Activated CD4-positive, CD25-positive, alpha-beta regulatory T cell treated with anti-CD3 and anti-CD28 coated beads, Interleukin-2, amount 50 U/mL, for 72 hours (primary cell): ENCODE measurements at places on chromosomes 1 and 21.
A peak's percentile ranks its signal among the peaks of the same experiment; 100 is the strongest.

DNA sequence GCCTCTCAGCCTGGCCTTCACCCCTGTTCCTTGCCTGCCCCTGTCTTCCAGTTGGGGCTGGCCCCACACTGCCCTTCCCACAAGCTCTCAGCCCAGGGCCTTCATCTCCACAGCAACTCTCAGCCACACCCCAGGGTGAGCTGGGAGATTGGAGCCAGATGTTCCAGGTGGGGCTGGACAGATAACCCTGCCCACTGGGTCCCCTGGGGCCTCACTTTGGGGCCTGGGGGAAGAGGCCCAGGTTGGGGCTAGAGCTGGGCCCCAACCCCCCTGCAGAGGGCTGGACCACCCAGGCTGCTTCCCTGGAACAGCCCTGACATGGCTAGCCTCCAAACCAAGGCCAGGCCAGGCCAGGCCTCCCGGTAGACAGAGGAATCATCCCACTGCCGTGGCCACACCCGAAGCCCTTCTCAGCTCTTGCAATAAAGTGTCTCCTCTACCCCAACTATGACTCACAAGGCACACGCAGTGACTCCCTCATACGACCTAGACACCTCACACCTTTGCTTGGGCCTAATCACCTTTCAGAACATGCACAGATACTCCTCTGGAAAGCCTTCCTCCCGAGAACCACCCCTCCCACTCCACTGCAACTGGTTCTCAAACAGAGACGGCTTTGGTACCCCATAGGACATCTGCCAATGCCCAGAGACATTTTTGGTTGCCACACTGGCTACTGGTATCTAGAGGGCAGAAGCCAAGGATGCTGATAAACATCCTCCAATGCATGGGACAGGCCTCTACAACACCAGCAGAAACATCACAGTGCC is 22.2 kb downstream of the SLC2A1 start:
- DNase-seq: no peak

GRCh38 chr21:28884481-28884880 is 108.2 kb downstream of the LTN1 start:
- DNase-seq: no peak

DNA sequence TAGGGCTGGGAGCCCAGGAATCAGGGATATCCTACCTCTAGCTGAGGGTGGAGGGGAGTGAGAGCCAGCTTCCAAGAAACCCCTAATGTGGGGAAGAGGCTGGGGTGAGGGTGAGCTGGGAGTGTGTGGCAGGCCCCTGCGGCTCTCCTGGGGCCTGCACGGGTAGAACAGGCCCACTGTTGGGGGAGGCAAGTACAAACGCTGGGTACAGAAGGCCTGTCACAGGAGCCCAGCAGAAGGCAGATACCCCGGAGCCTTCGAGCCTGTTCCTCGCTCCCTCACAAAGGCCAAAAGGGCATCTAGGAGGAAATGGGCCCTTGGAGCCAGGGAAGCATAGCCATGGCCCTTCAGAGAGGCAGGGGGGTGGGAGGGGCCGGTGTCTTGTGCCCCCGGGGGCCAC is 13.7 kb downstream of the CELF3 start:
- DNase-seq: no peak

DNA sequence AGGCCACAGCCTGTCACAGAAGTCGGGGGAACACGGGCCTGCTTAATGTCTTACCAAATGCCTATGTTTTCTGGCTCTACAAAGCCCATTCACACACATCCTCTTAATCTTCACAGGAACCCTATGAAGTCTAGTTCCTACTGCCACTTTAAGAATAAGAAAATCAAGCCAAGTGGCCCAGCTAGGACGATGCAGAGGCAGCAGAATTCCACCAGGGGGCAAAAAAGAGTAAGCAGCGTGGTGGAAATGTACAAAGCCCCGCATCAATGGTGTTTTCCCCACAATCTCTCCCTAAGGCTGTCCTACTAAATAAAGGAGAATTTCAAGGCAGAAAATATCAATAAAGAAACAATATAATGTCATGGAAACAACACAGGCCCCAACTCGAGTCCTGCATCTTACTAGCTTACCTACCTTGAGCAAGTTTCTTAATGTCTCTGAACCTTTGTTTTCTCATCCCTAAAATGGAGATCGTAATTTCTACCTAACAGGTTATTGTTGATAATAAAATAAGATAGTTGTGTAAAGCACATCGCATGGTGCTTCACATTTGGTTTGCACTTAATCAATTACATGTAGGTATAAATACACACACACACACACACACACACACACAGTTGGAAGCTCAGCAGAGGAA is 21.4 kb downstream of the SEC16B start:
- no peak for DNase-seq

DNA sequence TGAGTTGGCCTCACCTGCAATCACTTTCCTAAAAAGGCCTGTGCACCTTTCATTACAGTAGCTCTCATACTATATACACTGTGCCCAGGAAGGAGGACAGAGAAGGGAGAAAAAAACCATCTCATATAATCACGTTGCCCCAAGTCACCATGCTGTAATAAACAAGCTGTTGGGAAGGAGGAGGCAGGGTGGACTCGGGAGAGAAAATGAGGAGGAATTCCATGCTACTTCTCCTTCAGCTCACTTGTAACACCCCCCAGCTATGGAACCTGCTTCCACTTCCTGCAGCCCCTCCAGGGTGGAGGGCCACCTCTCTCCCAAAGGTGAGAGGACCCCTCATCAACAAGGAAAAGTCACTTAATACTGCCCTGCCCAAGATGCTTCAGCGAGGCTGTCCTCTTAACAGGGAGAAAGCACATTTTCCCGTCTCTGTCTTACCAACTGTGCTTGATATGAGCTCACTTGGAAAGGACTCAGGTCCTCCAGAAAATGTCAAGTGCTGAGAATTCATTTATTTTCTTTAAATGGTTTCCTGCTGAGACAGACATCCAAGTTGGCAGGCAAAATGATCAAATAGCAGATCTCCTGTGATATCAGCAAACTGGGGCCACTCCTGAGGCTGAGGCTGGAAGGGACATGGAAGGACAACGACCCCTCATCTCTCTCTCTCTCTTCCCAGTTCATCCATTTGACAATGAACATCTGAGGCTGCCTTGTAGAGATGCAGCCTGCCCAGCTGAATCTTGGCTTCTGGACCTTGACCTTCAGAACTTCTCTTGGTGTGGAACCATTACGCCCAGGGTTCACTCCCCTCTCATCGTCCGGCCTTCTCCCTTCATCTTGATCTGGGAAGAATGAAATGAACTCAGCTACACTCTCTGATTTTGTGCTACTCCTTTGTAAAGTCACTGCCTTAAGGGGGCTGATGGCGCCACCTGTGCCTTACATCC is 54.0 kb downstream of the CAPN9 start:
- DNase-seq: no peak

DNA sequence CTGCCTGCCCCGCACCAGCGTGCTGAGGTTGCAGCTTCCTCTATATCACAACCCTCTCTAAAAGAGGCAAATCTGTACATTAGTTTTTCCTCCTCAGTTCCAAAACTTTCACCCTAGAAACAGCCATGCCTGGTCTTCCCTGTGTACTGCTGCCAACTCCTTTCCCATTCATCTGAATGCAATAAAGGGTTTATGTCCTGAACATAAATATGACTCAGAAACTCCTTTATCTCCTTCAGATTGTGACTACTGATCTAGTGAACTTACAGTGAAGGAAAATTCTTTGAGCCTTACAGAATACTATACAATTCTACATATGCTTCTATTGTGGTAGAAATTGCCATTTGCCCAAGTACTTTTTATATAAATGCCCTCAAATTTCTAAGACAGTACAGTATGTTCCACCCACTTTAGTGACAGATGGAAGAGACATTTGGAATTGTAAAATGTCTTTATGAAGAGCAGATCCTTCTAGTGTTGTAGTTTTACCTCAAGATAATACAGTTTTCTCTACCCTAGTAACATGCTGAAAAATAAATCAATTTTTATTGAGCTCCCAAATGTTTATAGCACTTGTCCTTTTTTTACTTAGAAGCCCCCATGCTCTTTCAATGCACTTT is 345.1 kb upstream of the SNX7 start:
- DNase-seq: no peak

DNA sequence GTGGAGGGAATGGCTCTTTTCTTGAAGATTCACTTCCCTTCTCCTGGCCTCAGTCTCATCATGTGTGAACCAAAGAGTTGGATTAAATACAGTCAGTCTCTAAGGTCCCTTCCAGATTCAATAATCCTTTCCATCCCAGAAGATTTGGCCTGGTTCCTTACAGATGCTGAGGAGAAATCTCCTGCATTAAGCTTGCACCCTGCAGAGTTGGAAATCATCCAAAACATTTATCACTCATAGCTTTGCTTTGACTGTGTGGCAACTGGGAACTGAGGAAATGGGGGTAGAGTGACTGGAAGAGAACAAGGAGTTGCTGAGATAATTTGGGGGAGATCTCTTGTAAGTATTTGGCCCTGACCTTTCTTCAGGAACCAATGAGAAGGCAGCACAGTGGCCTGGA is 220.5 kb upstream of the SGIP1 start:
- DNase-seq: no peak

GRCh38 chr1:20705203-20705755 is 12.5 kb downstream of the KIF17 start:
- no peak for DNase-seq

DNA sequence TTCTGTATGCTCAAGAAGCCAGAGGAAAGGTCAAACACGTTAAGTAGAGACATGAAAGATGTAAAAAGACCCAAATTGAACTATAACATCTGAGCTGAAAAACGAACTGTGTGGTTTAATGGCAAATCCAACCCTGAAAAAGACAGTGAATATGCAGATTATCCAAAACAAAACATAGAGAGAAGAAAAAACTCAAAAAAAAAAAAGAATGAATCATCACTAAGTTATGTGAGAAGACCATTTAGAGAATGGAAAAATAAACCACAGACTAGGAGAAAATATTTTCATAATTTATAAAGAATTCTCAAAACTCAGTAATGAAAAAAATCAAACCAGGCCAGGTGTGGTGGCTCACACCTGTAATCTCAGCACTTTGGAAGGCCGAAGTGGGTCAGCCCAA is 253.3 kb downstream of the PLPP3 start:
- DNase-seq: no peak

GRCh38 chr1:32361674-32362473 is 411 bp downstream of the FAM229A start:
- DNase-seq: no peak

GRCh38 chr1:54376430-54377039 is 29.7 kb downstream of the SSBP3 start:
- peak; percentile 44 for DNase-seq

DNA sequence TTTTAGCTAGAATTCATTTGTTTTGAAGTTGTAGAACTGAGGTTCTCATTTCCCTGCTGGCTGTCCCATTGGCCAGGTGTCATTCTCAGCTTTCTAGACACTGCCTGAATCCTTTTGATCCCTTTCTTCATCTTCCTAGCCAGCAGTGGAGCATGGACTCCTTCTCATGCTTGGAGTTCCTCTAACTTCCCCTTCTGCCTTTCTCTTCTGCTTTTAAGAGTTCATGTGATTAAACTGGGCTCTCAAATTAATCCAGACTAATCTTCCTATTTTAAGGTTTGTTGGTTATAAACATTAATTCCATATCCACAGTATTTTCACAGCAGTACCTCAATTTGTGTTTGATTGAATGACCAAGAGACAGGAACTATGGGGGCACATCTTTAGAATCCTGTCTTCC is 52.3 kb downstream of the ADAMTS5 start:
- DNase-seq: no peak

DNA sequence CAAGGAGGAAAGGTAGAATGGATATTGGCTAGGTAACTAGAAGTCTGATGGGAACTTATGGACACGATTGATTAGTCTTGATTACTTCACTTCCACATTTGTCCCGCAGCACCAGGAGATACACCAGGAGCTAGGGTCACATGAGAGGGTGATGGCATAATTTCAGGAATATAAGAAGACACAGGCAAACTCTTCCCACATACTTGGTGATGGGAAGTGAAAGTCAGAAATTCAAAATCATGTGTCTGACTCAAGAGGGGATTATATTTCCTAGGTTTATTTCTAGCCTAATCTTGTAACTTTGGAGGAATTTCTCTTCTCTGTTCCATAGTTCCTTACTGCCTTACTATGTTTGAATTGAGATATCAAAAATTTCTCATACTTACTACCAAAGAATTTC is 185.0 kb downstream of the PBX1 start:
- DNase-seq: no peak

DNA sequence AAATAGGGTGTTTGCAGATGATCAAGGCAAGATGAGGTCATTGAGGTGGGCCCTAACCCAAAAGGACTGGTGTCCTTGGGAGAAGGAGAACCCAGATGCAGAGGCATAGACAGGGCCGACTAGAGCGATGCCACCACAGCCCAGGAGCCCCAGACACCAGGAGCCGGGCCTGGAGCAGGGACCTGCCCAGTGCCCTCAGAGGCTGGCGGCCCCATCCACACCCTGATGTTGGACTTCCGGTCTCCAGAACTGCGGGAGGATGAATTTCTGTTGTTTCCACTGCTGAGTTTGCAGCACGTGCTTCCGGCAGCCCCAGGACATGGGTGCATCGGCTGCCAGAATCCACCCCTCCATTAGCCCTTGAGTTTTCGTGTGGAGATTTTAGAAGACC is 7.2 kb upstream of the ACTRT2 start:
- no peak for DNase-seq

DNA sequence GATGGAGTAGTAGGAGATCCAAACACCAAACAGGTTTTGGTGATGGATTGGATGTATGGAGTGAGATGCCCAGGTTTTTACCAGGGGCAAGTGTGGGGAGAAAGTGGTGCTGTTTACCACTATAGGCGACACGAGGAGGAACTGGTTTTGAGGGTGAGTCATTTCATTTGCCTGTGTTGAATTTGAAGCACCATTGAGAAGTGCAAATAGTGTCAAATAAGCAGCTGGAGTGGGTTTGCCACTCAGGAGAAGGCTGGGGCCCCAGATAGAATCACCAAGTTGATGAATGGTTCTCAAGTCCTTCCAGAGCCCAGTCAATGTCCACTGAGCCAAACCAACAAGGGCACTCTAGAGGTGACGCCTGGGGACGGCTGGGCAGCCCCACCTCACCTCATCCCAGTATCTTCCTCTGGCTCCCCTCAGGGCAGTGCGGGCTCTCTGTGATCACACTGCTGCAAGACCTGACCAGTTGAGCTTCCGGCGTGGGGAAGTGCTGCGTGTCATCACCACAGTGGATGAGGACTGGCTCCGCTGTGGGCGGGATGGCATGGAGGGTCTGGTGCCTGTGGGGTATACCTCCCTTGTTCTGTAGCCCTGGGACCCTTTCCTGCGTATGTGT is 9.4 kb downstream of the RUSC1 start:
- no peak for DNase-seq

DNA sequence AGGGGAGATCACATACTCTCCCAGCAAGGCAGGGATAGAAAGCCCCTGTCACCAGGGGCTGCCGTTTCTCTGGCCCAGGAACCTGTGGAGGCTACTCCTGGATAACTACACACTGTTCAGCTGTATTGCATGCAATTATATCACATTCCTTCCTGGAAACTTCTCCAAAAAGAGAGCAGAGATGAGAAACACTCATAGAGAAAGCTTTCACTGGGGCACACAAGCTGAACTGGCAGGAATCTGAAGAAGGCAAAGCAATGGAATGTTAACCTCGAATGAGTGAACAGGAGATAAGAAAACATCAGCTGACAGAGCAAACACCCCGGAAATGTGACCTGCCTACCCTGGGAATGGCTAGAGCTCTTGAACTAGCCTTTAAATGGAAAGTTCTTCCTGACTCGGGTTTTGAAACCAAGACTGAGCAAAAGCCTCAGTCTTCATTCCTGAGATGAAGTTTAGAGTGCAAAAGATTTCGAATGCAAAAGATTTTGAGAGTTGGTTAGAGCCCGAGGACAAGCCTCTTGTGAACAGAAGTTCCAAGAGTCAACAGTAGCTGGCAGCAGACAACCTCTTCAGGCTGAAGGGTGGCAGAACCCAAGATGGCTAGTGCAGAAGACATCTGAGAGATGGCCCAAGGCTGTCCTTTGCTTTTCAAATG is 32.3 kb downstream of the CCN1 start:
- DNase-seq: no peak
